ENCODE measurements at places on chromosomes 5 and 9. TPM values are rescaled to one million over a fixed set of nuclear protein-coding genes. Genes with fewer than 3 reads are reported as not detected.

Gene FKTN
- total RNA-seq = 16.4 TPM

Gene CTSV
- 20.4 TPM for total RNA-seq

Gene PDLIM7
- total RNA-seq = 238 TPM

Gene CCDC183
- 1.2 TPM for total RNA-seq

Gene GSN
- total RNA-seq = 205 TPM

Gene CTNNAL1
- total RNA-seq = 31.2 TPM

Gene RLN1
- not detected for total RNA-seq

Gene OR13D1
- total RNA-seq = not detected

Gene PPP3R2
- 2.2 TPM for total RNA-seq

Gene STING1
- 69.1 TPM for total RNA-seq

Gene STK32A
- total RNA-seq = 0.87 TPM

Gene CCDC171
- 6.5 TPM for total RNA-seq

Gene PIP5K1B
- 1.8 TPM for total RNA-seq

Gene SPOCK1
- total RNA-seq = 8.7 TPM

Gene LURAP1L
- total RNA-seq = 0.51 TPM

Gene BAAT
- total RNA-seq = not detected

Gene WNK2
- total RNA-seq = 0.82 TPM

Gene TAF11L13
- total RNA-seq = not detected

Gene ARRDC1
- total RNA-seq = 20.3 TPM

DNA sequence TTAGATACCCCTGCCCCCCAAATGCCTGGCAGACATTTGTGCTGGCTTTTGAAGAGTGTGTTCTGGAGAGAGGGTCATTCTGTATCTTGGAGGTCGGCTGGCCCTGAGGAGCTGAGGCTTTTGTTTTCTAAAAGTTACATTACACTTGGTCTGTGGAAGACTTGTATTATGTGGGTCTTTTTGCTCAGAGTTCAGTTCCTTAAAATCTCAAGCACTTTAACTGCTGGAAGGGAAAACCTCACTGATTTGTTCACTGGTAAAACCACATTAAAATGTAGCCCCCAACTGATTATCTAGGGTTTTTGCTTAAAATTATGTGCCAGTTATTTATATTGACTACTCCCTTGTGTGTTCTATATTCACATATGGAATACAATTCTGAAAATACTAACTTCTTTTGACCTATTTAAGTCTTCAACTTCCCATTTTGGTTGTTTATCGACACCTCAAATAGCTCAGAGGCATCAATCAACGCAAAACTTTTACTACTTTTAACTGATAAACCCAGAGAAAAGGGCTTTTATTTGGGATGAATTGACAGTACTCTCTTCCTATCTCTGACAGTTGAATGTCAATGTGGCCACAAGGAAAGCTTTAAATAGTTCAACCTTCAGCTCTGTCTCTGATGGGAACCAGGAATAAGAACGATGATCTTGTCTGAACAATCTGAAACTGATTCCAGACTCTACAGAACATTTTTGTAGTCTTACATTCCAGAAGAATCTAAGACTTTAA, 54.0 kb upstream of the MAP3K1 start:
- DNase-seq = no peak

- no peak for DNase-seq
Measured at GRCh38 chr5:163563112-163563511, 57.7 kb downstream of the MAT2B start.

DNA sequence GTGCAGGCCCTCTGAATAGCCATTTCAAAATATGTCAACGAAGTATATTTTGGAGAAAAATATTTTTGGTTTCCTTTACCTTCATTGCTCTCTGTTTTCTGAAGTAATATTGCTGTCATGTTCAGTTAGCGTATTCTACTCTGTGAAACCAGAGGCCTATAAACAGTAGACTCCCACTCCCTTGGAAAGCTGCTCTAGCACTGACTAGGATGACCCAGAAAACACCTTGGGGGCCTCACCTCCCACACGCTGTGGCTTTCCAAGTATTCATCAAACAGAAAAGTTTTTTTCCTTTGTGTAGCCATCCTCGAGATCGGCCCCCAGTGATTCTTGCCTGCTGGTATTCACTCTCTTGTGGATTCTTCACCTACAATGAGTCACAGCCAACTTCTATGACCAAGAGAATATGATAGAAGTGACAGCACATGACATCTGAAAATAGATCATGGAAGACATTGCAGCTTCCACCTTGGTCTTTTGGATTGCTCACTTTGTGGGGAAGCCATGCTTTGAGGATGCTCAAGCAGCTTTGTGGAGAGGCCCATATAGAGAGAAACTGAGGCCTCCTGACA, 28.9 kb upstream of the CTXN3 start:
- no peak for DNase-seq

DNA sequence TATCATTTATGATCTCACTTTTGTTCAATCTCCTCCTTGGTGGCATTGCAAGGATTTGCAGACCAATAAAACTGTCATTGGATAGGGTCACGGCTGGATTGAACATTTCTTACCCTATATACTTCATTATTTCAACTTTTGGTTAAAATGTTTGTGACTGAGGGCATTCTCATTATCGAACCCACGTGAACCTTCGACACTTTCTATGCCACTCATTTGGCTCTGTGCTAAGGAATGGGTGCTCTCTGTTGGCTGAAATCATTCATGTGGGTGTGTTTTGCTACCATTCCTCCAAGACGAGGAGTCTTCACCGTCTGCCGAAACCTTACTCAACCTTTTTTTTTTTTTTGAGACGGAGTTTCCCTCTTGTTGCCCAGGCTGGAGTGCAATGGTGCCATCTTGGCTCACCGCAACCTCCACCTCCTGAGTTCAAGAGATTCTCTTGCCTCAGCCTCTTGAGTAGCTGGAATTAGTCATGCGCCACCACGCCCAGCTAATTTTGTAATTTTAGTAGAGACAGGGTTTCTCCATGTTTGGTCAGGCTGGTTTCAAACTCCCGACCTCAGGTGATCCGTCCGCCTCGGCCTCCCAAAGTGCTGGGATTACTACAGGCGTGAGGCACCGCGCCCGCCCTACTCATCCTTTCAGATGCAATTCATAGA, 62.5 kb downstream of the CSNK1A1 start:
- DNase-seq = no peak

GRCh38 chr5:101977729-101978345, 318.2 kb downstream of the SLCO4C1 start:
- DNase-seq = peak; percentile 11

- DNase-seq = no peak
Measured at GRCh38 chr5:160324886-160325285, 12.5 kb upstream of the CCNJL start.

- DNase-seq = no peak
Measured at GRCh38 chr5:135019314-135019713, 14.7 kb downstream of the PITX1 start.

- peak; percentile 36 for DNase-seq
Measured at GRCh38 chr9:121884057-121884541, 209.0 kb downstream of the TTLL11 start.

DNA sequence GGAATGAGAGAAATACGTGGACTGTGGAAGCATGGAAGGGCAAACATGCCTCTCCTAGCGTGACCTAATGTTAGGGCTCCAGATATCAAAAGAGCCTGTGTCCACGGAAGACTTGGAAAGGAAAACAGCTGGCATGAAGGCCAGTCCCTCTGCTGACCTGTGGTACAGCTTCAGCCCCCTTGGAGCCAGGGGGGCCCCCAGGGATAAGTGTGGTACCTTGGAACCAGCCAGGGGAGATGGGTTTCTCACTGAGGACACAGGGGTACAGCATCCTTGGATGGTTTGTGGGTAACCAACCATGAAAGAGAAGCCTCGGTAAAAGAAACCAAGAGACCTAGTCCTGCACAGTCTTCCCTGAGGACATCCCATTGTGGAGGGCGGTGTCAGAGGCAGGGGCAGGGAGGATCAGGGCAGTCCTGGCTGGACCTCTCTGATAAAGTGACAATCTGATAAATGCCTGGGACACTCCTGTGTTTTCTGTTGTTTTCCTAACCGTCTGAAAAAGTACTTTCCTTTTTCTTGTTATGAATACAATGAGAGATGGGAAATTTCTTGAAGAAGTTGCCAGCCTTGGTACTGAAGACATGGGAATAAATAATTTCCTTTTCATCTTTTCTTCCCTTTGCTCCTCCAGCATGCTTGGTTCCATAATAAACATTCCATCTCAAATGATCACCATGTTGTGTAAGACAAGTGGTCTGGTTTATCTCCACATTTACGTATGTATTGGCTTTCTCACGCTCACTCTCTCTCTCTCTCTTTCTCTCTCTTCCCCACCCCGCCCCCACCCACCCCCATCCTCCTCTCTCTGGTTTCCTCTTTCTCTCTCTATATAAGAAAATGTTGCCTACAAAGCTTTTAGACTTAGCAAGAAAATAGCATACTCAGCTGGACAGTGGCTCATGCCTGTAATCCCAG, 102.1 kb downstream of the SUSD1 start:
- DNase-seq = no peak

- no peak for DNase-seq
Measured at GRCh38 chr5:86807046-86808031, 189.6 kb downstream of the COX7C start.

DNA sequence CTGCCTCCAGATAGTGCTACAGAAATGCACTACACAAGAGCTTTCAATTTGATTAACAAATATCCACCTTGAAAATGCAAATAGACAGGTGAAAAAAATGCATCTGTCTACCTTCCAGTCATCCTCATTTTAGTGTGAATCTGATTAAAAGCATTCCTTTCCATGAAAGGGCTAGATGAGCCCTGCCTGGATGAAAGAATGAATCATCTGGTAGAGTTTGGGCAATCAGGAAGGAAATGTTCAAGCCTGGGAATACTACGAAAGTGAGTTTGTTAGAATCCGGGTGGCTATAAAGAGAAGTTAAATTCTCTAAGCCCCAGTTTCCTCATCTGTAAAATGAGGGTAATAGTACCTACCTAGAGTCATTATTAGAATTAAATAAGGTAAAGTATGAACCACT, 142.6 kb downstream of the FAM114A2 start:
- no peak for DNase-seq

GRCh38 chr9:121633119-121633714, 18.2 kb upstream of the DAB2IP start:
- DNase-seq = no peak

- DNase-seq = no peak
Measured at GRCh38 chr9:112711050-112711689, 6.7 kb downstream of the INIP start.

DNA sequence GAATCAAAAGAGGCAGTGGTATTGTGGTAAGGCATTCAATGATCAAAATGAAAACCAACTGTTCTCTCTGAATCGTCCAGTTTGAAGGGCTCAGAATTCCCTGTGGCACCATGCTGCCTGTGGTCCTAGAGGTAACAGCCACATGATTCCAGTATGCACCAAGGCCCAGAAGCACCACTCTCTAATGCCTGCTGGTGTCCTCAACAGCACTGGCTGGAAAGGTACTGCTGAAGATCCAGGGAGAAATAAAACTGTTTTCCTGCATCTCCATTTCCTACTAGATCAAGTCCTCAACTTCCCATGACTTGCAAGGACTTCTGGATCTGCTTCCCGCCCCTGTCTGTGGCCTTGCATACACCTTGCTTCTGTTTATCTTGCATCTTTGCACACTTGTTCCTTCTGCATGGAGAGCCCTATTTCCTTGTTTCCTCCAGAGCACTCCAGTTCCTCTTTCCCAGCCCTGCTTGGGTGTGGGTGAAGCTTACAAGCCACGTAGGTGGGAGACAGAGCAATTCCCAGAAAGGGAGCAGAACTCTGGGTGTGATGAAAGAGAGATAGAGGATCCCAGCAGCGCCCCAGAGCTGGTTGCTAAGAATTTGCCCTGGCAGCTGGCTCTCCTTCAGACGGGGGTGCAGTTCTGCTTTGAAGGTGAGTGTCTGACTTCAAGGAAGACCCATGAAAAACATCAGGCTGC, 41.0 kb upstream of the EQTN start:
- DNase-seq = no peak

GRCh38 chr5:102718819-102719218, 36.3 kb upstream of the PAM start:
- no peak for DNase-seq

DNA sequence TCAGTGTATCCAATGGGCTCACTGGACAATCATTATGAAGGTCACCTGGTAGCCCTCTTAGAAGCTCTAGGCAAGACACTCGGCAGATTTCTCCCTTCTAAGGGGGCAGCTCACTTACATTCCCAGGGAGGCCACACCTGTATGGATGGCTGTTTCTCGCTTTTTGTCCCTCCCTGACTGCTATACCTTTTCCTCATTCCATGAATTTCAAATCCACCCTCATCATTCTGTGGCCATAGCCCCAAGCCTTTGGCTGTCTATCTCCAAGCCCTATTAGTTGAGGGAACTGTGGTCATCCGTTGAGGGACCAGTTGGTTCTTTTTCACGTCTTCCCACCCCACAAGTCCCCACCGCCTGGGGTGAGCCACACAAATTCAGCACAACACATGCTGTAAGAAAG, 85.0 kb upstream of the RARS1 start:
- no peak for DNase-seq

GRCh38 chr9:5493679-5494511, 16.4 kb upstream of the PDCD1LG2 start:
- DNase-seq = no peak

GRCh38 chr5:88090506-88090905, 178.1 kb downstream of the TMEM161B start:
- no peak for DNase-seq

DNA sequence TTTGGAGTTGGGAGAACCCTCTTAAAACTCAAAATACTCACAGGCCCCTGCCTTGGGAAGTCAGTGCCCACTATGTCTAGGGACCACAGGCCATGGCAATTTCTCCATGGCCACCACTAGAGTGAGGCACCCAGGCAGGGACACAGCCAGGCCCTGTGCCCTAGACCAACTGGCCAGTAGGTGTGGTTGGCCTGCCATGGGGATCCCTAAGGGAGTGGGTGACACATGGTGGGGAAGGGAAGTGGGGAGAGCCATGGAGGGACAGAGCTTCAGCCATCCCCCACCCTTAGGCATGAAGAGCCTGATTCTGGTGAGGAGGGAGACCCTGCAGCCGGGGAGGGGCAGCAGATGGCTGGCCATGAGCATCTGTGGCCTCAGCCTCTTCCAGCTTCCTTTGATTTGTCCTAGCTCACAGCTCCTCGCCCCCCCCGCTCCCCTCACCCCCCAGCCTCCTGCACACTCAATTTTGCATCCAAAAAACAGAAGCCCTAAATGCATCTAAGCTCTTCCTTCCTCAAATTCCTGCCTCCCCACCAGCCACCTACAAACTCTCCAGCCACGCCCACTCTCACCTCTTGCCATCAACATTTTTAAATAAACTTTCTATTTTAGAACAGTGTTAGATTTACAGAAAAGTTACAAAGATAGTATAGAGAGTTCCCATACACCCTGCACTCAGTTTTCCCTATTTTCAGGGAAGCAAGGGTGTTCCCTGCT, 1.6 kb upstream of the DBN1 start:
- no peak for DNase-seq

GRCh38 chr5:14525397-14525796, 56.2 kb upstream of the OTULINL start:
- DNase-seq = no peak

DNA sequence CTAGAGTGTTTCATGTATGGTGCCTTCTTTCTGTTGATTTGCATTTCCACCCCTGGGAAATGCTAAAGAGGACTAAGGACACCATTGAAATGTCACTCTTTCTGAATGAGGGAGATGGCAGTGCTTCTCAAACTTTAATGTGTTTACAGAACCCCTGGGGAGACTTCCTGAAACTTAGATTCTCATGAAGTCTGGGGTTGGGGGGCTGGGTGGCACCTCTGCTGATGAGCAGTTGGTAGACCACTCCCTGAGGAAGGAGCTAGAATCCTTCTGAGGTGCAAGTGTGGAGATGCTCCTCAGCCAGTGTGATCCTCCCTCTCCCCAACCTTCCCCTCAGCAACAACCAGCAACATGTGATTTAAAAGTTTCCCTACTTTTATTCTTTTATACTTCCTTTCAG, 546.8 kb downstream of the LRRC70 start:
- no peak for DNase-seq
